Brain microvascular endothelial cell (primary cell): ENCODE measurements at places on chromosomes 1 and 21.
A peak's percentile ranks its signal among the peaks of the same experiment; 100 is the strongest.

DNA sequence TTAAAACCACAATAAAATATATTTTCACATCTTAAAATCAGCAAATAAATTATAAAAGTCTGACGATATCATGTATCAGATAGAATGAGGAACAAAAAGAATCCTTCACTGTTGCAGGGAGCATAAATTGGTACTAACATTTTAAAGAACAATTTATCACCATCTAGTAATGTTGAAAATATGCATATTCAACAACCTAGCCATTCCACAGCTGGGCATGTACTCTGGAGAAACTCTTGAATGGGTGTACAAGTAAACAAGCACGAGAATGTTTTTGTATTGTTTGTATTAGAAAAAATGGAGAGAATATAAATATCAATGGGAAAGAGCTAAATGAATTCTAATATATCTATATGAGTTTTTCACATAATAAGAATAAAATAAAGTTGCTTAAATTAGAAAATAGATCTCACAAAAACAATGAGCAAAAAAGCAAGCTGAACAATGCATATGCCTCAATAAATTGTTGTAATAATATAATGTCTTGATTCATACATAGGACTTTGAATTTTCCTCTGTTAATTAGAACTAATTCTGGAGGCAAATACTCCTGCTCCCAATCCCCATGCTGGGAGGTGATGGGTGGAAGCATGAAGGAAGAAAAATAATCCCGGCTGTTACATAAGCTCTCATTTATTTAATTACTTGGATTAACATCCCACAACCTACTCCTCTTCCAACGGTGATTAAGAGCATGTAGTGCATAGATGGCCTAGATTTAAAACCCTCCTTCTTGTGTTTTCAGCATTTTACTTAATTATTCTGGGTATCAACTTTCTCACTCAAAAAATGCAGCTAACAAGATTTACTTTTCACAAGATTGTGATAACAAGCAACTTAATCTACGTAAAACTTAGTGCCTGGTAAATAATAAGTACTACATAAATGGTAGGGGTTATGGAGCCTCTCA, 5.5 kb upstream of the FMO2 start:
- DNase-seq = no peak

GRCh38 chr21:44304011-44304616, 4.3 kb downstream of the PFKL start:
- no peak for DNase-seq

- DNase-seq = no peak
Observed at GRCh38 chr1:53328541-53329499, 950 bp upstream of the LRP8 start.

DNA sequence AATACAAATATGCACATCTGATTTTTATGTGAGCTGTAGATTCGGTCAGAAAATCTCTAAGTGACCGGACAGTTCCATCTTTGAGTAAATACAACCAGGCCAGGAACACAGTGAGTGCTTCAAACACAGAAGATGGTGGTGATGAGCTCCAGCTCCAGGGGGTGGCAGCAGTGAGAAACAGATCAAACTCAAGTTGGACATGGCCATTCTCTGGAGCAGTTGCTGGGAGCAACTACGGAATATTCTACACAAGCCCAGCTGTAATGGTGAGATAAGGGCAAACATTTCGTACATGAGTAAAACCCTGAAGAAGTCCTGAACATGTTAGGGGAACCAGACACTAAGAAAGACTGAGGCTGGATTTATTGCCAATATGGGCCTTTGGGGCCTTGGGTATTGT, 100.7 kb downstream of the BARHL2 start:
- peak; percentile 5 for DNase-seq

DNA sequence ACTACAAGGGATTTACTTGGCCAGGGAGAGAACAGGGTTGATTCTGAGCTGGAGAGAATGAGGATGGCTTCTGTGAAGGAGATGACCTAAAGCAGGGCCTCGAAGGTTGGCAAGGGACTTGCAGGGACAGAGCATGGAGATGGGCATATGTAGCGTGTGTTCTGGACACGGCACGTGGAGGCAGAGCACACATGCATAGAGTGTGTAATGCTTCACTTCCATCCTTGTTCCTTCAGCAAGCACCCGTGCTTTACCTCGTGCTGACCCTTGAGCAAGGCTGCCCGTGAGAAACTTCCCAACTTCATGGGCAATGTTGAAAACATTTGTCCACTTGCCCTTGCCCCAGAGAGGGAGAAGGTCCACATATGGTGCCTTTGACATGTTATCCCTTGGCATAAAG, 33.1 kb downstream of the NFIA start:
- no peak for DNase-seq

DNA sequence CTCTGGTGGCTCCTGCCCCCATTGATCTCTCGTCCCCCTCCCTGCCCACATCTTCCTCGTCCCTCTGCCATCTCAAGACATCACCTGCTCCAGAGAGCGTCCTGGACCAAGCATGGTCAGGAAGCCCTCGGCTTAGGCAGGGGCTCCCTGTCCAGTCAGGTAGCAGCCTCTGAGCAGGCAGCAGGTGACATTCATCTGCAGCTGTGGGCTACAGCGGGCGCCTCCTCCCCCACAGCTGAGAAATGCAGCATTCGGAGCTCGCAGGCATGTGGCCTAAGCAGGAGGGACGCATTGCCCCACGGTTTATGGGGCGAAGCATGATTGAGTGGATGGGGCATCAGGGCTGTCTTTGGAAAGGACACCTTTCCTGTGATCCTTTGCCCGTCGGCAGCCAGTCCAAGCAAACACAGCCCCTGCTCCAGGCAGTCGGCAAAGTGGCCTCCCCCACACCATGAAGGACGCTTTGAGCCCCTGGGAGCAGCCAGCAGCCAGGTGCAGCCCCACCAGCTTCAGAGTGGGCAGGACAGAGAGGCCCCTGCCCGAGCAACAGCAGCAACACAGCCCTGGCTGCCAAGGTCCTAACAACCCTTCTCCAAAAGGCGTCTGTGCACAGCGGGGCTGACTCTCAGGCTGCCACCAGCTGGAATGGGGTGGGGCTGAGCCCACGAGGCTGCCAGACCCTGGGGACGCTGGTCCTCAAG, 234.1 kb upstream of the VAMP3 start:
- no peak for DNase-seq

- no peak for DNase-seq
Observed at GRCh38 chr1:200888349-200888838, 6.3 kb upstream of the INAVA start.

DNA sequence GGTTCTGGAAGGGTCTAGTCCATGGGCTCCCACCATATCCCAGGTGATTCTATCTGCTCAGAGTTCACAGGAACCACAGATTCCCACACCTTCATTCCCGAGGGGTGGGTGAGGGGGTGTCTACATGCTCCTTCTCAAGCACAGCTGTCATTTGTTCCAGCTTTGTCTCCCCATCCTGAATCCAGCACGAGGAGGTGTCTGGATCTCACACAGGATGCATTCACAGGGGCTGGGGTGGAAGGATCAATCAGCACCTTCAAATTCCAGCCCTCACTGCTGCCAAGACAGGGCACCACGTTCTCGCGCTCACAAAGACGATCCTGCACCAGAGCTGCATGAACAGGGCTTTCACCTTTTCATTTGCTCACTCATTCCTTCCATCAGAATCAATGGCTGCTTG, 52.7 kb downstream of the TCP10L start:
- DNase-seq = no peak

- no peak for DNase-seq
Observed at GRCh38 chr1:214234635-214235025, 46.3 kb upstream of the SMYD2 start.

GRCh38 chr1:16458831-16459230, 18.3 kb downstream of the NECAP2 start:
- no peak for DNase-seq

- peak; percentile 60 for DNase-seq
Observed at GRCh38 chr1:12405325-12406210, 175.7 kb downstream of the VPS13D start.

- peak; percentile 33 for DNase-seq
Observed at GRCh38 chr1:24526940-24527542, 24.4 kb downstream of the RCAN3 start.

DNA sequence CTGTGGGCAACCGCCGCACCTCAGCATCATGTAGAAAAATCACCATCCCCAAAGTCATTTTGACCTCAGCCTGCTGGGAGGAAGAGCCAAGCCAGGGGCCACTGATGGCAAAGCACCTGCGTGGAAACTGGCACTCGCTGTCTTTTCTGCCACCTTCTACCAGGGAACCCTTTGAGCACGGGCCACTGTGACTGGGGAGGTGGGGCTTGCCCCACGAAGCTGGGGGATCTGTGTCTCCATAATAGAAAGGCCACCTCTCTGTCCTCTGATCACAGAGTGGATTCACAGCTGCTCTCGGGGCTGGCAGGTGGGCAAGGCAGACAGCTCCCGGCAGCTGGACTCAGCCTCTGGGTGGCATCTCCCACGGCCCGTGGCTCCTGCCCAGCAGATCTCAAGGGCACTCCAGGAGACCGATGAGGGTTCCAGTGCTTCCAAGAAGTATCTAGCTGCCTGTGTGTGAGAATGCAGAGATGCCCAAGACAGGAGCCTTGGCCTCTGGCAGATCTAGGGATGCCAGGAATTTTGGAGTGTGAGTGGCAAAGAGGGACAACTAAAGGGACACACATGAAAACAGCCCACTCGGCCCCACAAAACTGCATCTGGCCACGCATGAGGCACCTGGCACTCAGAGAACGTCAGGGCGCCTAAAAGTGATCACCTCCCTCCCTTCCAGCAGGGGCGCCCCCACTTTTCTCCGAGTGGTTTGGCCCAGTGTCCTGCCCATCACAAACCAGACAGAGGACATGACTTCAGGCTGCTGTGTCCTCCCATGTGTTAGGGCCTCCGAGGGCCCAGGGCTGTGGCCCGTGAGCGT, 102.6 kb downstream of the PDE9A start:
- DNase-seq = no peak

- DNase-seq = no peak
Observed at GRCh38 chr1:180940445-180940844, 27.7 kb downstream of the KIAA1614 start.

GRCh38 chr1:204407295-204407971, 4.2 kb downstream of the PPP1R15B start:
- no peak for DNase-seq

DNA sequence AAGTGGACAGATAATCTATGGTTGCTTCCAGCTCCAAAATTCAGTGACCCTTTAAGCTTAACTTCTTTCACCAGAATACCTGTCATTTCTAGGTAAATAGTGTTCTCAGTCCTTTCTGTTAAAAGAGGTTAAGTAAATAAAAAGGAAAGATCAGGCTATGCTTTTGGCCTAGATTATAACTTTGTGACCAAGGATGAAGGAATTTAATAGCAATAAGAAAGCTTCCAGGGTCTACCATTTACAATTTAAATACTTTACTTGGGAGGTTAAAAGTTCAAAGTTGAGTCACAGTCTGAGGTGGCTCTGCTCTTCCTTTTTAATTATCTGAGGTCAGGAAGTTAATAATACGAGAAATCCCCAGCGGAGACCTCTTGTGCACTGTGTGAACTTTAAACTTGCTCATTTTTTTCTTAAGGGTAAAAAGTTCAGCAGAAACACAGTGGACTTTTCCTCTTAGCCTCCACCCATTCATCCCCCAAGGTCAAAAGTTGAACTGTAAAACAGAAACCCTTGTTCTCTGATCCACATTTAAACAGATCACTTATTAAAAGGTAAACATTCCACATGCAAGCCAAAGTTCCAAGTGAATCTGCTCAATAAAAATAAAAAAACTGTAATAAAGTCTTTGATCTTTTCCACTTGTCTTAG, 187.1 kb downstream of the NRIP1 start:
- DNase-seq = peak; percentile 53

DNA sequence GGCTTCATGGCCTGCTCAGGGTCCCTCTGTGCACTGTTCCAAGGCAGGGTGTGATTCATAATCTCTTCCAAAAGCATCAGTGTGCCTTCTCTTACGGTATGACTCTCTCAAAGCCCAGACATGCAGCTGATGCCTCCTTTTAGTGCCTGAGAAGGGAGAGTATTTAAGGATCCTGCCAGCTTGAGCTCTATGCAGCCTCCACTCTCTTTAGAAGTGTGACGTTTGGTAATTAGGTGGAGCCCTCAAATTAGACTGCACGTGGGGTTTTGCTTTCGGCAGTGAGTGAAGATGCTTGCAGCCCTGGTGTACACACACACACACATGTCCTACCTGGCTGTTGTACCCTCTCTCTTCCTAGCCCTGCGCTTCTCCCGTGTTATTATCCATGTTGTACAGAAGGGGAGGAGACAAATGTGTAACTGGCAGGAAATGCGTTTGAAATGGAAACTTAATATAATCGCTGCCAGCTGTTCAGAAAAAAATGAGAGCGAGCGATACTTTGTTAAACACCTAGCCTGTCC, 2.6 kb upstream of the C1orf174 start:
- DNase-seq = no peak

GRCh38 chr1:54168206-54168965, 15.6 kb upstream of the CDCP2 start:
- no peak for DNase-seq

GRCh38 chr1:233261206-233261605, 34.3 kb downstream of the PCNX2 start:
- DNase-seq = no peak

- no peak for DNase-seq
Observed at GRCh38 chr1:18816808-18817207, 42.7 kb downstream of the TAS1R2 start.

GRCh38 chr1:157994704-157995582, 1.5 kb downstream of the KIRREL1 start:
- DNase-seq = no peak

- DNase-seq = no peak
Observed at GRCh38 chr21:29029524-29029923, 5.1 kb downstream of the USP16 start.

GRCh38 chr1:38129971-38130370, 83.4 kb upstream of the POU3F1 start:
- no peak for DNase-seq

DNA sequence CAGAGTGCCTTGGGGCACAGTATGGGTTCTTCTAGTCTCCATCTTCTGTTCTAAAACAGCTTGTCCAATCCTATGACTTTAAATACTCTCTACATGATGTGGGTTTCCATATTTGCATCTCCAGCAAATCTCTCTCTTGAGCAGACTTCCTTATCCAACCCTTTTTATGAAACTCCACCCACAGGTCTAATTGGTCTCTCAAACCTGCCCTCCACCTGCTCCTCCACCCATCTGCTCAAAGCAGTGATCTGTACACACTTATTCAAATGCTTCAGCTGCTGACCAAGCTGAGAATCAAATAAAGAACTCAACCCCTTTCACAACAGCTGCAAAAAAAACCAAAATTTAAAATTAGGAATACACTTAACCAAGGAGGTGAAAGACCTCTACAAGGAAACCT, 11.5 kb downstream of the MCOLN2 start:
- no peak for DNase-seq
